T-helper 17 cell (primary cell): ENCODE measurements at places on chromosomes 12 and 14. TPM values are rescaled to one million over a fixed set of nuclear protein-coding genes. Genes with fewer than 3 reads are reported as not detected.

SLC10A1 gene
- not detected for total RNA-seq

ANO2 gene
- total RNA-seq = 0.89 TPM

ZDHHC22 gene
- total RNA-seq = not detected

GRCh38 chr12:117489671-117490070 lies 128.2 kb upstream of the NOS1 start:
- no peaks in the 10 kb centered on the region for H3K27me3 ChIP-seq
- no peaks in the 10 kb centered on the region for H3K36me3 ChIP-seq
- H3K27ac ChIP-seq = no peak overlapping the region
- no peak for DNase-seq
- H3K4me1 ChIP-seq = no peaks in the 10 kb centered on the region
- H3K4me3 ChIP-seq = no peak overlapping the region

DNA sequence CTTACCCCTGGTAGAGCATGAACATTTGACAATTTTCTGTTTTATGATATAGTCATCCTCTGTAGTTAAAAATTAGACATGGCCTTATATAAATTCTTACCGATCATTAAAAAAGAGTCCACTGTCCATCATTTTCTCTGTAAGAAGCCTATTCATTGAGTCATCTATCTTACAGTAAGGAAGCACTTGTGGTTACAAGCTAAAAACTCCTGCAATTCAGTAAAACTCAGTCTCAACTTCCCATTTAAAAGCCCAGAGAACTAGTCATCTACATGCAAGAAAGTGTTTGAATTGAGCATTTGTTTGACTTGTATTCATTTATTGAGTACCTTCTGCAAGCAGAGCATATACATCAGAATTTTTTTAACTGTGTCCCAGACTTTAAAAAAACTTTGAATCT lies 63.3 kb downstream of the GTF2A1 start:
- no peaks in the 10 kb centered on the region for H3K27me3 ChIP-seq
- H3K4me3 ChIP-seq = no peak overlapping the region
- H3K4me1 ChIP-seq = peaks cover 3% of the 10 kb centered on the region
- H3K36me3 ChIP-seq = peaks cover 5% of the 10 kb centered on the region

DNA sequence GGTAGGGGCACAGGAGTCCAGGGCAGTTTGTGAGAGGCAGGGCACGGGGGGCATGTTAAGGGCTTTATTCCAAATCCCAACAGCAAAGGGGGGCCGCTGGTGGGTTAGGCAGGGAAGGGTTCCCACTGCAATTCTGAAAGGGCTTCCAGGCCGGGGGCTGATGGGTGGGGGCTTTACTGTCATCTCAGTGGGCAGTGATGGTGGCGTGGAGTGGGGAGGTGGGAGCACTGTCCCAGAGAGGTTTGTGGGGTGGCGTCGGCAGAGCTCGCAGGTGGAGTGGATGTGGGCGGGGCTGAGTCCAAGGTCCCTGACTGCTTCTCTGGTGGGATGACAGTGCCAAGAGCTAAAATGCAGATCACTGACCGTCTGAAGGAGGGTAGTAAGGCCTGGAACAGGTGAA lies 121.6 kb upstream of the EVL start:
- H3K27ac ChIP-seq = no peak overlapping the region
- peaks cover 3% of the 10 kb centered on the region for H3K4me1 ChIP-seq
- no peak overlapping the region for H3K4me3 ChIP-seq

DNA sequence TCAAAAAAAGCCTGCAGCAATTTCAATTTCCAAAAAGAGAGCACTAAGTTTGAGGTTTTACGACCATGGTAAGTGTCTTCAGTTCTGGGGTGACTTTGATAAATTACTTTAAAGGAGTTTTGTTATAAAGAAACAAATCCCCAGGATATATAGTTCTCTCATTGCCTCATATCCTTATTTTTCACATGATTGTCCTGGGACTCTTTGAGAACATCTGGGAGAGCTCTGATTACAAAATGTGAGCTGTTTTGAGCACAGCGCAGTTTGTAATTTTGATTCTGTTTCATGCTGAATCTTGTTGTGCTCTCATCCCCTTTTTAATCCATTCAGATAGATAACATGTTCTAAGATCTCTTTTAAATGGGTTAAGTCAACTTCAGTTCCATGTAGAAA lies 67.7 kb upstream of the DCN start:
- H3K27ac ChIP-seq = no peak overlapping the region
- H3K4me1 ChIP-seq = no peaks in the 10 kb centered on the region
- H3K4me3 ChIP-seq = no peak overlapping the region
- DNase-seq = no peak

DNA sequence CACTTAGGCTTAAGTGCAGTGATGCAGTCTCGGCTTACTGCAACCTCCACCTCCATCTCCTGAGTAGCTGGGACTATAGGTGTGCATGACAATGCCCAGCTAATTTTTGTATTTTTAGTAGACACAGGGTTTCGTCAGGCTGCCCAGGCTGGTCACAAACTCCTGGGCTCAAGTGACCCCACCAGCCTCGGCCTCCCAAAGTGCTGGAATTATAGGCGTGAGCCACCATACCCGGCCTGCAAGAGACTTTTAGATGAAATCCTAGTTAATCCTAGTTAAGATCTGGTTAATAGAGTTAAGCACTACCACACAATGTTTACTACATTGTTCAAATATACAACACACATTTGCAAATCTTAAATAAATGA lies 196.5 kb upstream of the AMIGO2 start:
- H3K4me3 ChIP-seq = peak overlapping the region; percentile 84
- no peaks in the 10 kb centered on the region for H3K36me3 ChIP-seq
- no peaks in the 10 kb centered on the region for H3K27me3 ChIP-seq
- peak overlapping the region; percentile 81 for H3K27ac ChIP-seq
- peaks cover 40% of the 10 kb centered on the region for H3K4me1 ChIP-seq
- DNase-seq = no peak

DNA sequence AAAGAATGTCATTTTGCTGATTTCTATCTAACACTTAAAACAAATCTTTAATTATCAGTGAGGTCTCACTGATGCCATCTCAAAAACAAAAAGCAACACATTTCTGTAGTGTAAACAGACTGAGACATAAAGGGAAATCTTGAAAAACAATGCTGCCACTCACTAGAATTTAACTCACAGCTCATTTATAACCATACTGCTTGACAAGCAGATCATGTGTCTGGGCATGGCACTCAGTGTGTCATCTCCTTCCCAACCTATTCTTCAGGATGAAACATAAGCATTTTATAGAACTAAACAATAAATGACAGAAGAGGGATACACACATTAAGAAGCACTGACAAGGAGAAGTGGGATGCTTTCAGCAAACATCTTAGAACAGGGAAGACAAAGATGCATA lies 22.4 kb downstream of the ATF7 start:
- H3K27me3 ChIP-seq = no peaks in the 10 kb centered on the region
- no peaks in the 10 kb centered on the region for H3K36me3 ChIP-seq
- peaks cover 18% of the 10 kb centered on the region for H3K4me1 ChIP-seq
- DNase-seq = no peak
- peak overlapping the region; percentile 43 for H3K27ac ChIP-seq

DNA sequence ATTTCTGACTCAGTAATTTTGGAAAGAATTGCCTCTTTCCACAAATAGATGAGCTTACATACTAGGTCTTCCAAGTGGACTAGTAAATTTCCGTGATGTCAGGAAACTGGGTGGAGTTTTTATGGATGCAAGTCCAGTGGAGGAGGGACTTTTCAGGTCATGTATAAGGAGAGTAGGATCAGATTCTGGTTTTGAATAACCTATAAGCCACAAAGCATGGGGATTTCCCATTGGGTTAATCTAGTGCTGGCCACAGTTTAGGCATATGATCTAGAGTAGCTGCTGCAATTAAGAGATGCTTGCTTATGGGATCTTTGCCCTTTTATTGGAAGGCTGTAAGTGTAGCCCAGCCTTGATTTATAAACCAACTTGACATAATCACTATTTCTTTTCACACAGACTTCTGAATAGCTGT lies 33.8 kb downstream of the STK38L start:
- H3K4me1 ChIP-seq = peaks cover 14% of the 10 kb centered on the region
- no peak overlapping the region for H3K4me3 ChIP-seq
- no peak overlapping the region for H3K27ac ChIP-seq

GRCh38 chr14:70558356-70558755 lies 23.6 kb upstream of the ADAM20 start:
- DNase-seq = no peak
- H3K27me3 ChIP-seq = no peaks in the 10 kb centered on the region
- peaks cover 3% of the 10 kb centered on the region for H3K4me1 ChIP-seq
- H3K27ac ChIP-seq = no peak overlapping the region
- no peak overlapping the region for H3K4me3 ChIP-seq

- no peak for DNase-seq
- H3K27ac ChIP-seq = no peak overlapping the region
- peaks cover 5% of the 10 kb centered on the region for H3K27me3 ChIP-seq
- no peaks in the 10 kb centered on the region for H3K36me3 ChIP-seq
- H3K4me3 ChIP-seq = no peak overlapping the region
Measured at GRCh38 chr14:21003788-21004346, 4.8 kb downstream of the SLC39A2 start.

DNA sequence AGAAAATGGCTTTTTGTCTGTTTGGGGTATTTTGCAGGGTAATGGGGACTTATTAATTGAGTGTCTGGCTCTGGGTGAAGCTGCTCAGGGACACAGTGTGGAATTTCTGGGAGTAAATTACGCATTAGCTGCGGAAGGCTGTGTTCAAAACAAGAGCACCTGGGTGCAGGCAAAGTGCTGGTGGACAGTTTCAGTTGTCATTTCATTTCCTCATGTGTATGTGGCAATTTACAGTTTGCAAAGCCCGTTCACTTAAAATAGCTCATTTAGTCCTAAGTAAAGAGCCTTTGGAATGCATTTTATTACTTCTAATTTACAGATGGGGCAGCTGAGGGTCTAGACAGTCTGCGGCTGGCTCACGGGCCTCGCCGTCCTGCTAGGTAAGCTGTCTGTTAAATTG lies 546.8 kb downstream of the BCL11B start:
- no peak overlapping the region for H3K4me3 ChIP-seq
- peaks cover 10% of the 10 kb centered on the region for H3K27me3 ChIP-seq
- H3K27ac ChIP-seq = peak overlapping the region; percentile 57

DNA sequence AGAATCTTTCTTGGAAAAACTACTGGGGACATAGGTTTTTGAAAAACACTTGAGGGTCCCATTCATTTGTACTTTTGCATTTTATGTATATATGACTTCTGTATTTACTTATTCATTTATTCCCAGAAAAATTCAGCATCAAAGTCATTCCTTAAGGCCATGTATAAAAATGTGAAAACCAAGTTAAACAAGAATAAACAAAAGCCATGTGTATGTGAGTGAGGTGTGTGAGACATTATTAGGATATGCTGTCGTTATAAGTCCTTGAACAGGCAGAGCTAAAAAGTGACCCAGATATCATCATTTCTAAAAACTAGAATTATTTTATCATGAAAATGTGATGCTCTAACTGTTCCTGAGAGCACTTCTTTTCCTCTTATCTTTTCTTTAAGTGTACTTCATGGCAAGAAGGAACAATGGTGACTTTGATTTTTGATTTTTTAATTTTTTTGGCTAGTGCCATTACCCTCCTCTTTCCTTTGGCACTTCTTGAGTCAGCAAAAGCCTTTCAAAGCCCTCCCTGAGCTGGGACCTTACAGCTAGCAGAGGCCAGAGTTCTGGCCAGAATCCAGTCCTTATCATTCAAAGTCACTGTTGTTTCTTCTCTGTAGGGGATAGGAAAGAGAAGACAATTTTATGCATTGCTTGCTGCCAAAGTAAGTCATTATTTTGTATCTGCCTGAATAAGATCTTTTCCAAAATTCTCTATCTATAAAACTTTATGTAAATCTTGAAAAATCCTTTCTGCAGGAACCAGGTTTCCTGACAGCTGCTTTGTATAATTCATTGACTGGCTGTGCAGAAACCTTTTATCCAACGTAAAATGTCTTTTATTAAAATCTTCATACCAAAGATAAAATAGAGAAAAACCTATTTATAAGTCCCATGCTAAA lies 419.7 kb upstream of the PRICKLE1 start:
- no peaks in the 10 kb centered on the region for H3K27me3 ChIP-seq
- no peaks in the 10 kb centered on the region for H3K36me3 ChIP-seq
- H3K27ac ChIP-seq = no peak overlapping the region
- no peak overlapping the region for H3K4me3 ChIP-seq
- DNase-seq = no peak
